ENCODE measurements at places on chromosomes 6 and 20.

- no peak for DNase-seq
Measured at GRCh38 chr20:57106030-57106682, 160.3 kb downstream of the BMP7 start.

GRCh38 chr6:7236306-7237209 lies 76.4 kb downstream of the SSR1 start:
- no peak for DNase-seq

GRCh38 chr20:13524339-13524738 lies 114.4 kb downstream of the TASP1 start:
- no peak for DNase-seq

DNA sequence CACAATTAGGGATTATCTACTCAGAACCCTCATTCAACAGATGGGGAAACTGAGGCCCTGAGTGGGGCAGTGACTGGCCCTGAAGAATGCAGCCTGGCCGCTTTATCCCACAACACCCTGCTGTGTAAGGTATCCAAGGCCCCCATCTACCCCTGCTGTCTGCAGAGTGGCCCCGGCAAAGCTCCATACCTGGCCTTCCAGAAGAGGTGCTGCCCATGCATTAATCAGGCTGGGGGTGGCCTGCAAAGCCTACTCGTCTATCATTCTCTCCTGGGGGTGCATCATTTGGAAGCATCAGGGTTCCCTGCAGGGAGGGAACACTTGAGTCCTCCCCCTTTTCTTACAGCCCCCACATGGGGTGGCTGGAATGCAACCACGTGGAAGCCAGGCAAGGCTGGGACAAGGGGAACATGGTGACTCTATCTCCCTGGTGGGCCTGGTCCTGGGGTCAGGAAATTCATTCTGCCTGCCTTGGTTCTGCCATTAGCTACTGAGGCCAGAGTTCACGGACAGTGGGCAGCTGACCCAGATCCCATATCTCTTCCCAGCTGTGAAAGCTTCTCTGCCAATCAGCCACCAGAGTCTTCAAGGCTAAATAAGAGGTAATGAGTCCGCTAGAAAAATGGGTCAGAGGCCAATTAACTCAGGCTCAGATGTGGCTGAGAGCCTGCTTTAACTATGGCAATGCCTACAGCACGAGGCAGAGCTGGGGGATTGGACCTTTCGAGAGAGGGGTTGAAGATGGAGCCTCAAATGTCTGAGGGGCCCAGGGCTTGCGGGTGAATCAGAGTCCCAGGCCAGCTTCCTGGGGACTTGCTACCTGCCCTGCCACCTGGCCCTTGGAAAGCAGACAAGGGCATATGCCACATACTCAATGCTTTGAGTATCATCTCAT lies 72.3 kb upstream of the TOX2 start:
- no peak for DNase-seq

DNA sequence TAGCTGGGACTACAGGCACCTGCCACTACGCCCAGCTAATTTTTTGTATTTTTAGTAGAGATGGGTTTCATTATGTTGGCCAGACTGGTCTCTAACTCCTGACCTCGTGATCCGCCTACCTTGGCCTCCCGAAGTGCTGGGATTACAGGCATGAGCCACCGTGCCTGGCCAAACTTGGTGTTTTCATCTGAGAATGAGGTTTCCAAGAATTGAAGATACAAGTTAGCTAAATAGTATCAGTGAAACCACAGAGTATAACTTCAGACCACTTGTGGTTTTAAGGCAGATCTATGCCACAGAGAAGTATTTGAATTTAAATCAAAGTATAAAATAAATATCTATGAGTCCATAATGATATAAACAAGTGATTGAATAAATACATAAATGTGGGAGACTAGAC lies 70.1 kb downstream of the SLC16A10 start:
- DNase-seq, result no peak
